ENCODE measurements at places on chromosomes 5 and 9.

DNA sequence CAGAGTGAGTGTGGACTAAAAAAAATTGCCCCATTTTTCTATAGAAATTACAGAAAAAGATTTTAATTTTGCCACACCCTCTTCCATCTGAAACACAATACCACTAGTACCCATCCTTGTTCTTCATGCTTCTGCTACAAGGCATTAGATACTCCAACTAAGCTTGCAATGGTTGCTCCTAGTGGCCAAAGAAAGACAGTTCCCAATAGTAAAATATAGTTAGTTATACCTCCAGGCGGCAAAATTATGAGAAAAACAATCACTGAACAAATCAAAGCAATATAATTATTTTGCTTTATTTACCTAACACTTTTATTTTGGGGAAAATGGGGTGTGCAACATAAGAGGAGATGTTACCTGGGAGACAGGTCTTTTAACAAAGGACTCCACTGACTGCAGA is 101.2 kb downstream of the RAPGEF6 start:
- DNase-seq, result no peak

DNA sequence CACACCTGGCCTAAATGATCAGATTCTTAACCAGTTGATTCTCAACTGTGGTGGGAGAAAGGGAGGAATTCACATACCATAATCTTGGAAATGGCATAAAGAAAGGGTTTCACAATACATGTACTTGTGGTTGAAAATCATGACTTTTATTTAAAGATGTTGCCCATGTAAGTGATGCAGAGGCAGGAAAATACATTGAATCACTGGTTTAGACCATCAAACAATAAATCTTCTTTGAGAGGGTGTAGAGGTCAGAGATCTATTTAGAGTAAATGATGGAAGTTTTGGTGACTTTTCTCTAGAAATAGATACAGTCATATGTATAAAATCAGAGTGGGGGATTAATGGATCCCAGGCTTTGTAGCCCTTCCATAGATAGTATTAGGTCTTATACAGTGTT is 15.4 kb downstream of the NDUFS4 start:
- no peak for DNase-seq

GRCh38 chr9:131677444-131678180 is 62.3 kb downstream of the RAPGEF1 start:
- DNase-seq, result no peak

GRCh38 chr5:172365948-172366608 is 82.5 kb upstream of the UBTD2 start:
- DNase-seq, result no peak

DNA sequence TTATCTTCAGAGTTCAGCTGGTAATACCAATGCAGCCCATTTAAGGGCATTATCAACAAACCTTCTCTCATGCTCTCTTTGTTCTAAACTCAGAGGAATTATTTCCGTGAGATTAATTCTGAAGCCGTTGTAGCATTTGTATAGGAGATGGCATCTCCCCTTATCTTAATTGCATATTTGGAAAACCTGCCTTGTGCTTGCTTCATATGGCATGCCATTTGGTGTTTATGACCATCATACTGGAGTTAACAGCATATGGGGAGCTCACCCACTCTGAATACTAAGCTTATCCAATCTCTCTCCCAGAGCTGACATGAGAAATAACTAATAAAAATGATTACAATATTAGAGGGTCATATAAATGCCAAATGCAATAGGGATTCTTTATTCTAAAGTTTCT is 243.2 kb downstream of the BRINP1 start:
- no peak for DNase-seq

Measured in non-pigmented ciliary epithelial cell (primary cell).